Thyroid gland (tissue), 4 donors: ENCODE measurements at places on chromosomes 2 and 18. TPM values are rescaled to one million over a fixed set of nuclear protein-coding genes. Genes with fewer than 3 reads are reported as not detected.

- no peaks in the 10 kb centered on the region for H3K36me3 ChIP-seq
- no peaks in the 10 kb centered on the region for H3K4me1 ChIP-seq
- no peak overlapping the region for H3K4me3 ChIP-seq
- no peak overlapping the region for H3K27ac ChIP-seq
- no peak for DNase-seq
These were observed 39.9 kb downstream of the CENPO start for GRCh38 chr2:24832931-24833701.

Gene LRRC30
- total RNA-seq = not detected

Gene CHRND
- total RNA-seq = not detected

- DNase-seq = no peak
- no peaks in the 10 kb centered on the region for H3K4me1 ChIP-seq
- no peak overlapping the region for H3K27ac ChIP-seq
These were observed 68.5 kb upstream of the WDR75 start for GRCh38 chr2:189372688-189373257.

- no peak overlapping the region for H3K4me3 ChIP-seq
- H3K4me1 ChIP-seq = no peaks in the 10 kb centered on the region
- no peaks in the 10 kb centered on the region for H3K27me3 ChIP-seq
- no peak for DNase-seq
- H3K36me3 ChIP-seq = no peaks in the 10 kb centered on the region
- H3K27ac ChIP-seq = no peak overlapping the region
These were observed 5.7 kb downstream of the TCF23 start for GRCh38 chr2:27154488-27154887.
